Aorta (tissue), 5 donors: ENCODE measurements at places on chromosomes 3 and 15. TPM values are rescaled to one million over a fixed set of nuclear protein-coding genes. Genes with fewer than 3 reads are reported as not detected.

DNA sequence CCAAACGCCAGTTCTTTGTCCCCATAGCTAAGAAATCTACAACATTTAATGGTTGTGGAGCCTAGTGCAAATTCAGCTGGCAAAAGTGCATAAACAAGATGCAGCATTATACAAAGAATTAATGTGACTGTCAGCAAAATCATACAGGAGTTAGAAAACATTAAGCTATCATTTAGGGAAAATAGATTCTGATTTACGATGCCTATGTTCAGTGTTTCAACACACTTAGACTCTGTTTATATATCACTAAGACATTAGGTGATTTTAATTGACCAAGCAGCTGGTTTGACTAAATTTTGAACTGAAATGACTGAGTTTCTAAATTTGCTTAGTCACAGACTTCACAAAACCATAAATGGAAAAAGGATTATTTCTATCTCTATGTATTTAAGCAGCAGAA, 1076.8 kb downstream of the TBL1XR1 start:
- no peak for DNase-seq

GRCh38 chr15:89030311-89030710, 57.9 kb upstream of the ABHD2 start:
- no peak for DNase-seq

GRCh38 chr3:54905261-54905888, 22.5 kb downstream of the LRTM1 start:
- DNase-seq: no peak

- no peak for DNase-seq
These were observed 17.1 kb upstream of the SLC24A5 start for GRCh38 chr15:48103647-48104046.

GRCh38 chr15:33677238-33677830, 291.0 kb upstream of the CHRM5 start:
- no peak for DNase-seq

GRCh38 chr3:71721651-71722157, 3.5 kb downstream of the EIF4E3 start:
- DNase-seq: no peak

GRCh38 chr3:58837856-58838255, 171.3 kb upstream of the FAM3D start:
- no peak for DNase-seq

DNA sequence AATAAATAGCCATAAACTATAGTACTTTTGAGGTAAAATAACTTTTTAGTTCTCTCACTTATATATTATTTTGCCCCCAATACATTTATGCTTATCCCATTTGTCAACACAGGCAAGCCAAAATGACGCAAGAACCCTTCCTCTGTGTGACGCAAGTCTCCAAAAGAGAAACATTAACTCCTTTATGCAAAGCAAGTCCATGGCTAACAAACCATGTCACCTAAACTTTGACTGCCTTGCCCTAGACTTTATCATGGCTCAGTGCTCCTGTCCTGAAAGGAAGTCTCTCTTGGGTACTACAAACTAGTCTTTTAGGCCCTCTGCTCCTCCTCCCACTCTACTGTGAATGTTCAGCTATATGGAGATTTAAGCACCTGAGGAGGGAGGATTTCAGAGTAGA, 230.5 kb downstream of the UNC13C start:
- no peak for DNase-seq

DNA sequence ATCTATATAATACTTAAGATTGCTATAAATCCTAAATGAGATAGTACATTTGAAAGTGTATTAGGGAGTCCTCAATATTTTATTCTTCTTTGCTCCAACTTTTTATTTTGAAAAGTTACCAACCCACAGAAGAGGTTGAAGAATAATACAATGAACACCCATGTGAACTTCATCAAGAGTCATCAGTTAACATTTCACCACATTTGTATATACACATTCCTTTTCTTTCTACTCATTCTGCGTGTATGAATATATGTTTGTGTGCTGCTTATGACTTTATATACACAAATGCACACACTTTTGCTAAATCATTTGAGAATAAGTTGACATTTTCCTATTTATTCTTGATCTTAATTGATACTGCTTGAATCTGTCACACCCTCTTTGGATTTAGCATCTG, 193.3 kb upstream of the CGNL1 start:
- no peak for DNase-seq

- DNase-seq: no peak
These were observed 56.6 kb downstream of the SH3GL3 start for GRCh38 chr15:83503595-83504364.

DNA sequence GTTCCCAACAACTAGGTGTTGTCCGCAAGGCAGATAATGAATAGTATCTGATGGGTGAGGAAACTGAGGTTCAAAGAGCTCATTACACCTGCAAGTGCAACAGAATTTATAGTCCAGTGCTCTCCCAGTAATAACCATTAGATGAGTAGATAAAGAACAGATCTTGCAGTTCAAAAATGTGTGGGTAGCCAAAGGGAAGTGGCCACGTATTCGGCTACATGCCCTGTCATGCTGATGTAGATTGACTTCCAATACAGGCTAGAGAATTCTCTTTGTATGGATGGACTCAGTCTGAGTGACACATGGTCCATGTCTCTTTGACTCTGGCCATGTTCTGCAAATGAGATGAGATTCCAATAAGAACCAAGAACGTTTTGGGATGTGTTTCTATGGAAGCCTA, 187.9 kb upstream of the LPP start:
- no peak for DNase-seq

GRCh38 chr15:79970624-79971434, at the start of gene BCL2A1:
BCL2A1 (minus strand) TSS chr15:79971196; CDS start chr15:79971119, 77 bp downstream.
- no peak for DNase-seq

DNA sequence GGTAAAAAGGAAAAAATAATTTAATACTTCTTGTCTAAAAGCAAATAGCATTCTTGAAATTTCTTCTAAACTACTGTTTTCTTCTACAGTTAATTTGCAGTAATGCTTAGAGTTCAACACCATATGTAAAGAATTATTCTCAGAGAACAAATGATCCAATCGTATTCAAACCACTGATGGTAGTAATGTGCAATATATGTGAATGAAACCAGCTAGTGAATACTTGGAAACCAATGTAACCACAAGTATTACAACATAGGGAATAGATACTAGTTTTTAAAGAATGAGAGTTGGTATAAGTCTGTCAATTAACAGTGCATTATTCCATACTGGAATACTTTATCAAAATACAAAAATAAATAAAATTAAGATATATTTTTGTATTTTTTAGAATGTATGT, 850.0 kb downstream of the DIPK2A start:
- no peak for DNase-seq

DNA sequence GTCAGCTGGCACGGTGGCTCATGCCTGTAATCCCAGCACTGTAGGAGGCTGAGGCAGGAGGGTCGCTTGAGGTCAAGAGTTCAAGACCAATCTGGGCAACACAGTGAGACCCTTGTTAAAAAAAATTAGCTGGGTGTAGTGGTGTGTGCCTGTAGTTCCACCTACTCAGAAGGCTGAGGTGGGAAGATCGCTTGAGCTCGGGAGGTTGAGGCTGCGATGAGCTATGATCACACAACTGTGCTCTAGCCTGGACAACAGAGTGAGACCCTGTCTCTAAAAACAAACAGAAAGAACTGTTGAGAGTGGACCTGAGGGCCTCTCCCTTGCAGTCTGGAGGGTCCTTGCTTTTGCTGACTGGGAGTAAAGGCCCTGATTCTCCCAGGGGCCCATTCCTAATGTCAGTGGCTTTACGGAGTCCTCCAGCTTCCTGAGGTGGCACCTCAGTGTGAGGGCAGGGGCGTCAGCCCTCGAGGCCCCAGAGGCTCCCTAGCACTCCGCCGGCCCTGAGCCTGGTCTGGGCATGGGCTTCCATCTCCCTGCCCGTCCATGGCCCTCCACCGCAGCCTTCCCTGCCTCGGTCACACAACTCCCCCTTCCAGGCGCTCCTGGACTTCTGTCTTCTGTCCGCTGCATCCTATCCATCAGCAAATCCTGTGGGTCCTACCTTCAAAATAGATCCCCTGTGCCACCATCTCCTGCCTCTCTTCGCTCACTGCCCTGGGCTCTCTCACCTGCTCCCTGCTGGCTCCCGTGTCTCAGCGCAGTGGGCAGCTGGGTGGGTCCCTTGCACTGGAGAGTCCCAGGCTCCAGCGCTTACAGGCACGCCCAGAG, 19.0 kb downstream of the FBLN2 start:
- no peak for DNase-seq

- DNase-seq: no peak
These were observed 18.2 kb upstream of the ZBTB20 start for GRCh38 chr3:115165266-115165665.

DNA sequence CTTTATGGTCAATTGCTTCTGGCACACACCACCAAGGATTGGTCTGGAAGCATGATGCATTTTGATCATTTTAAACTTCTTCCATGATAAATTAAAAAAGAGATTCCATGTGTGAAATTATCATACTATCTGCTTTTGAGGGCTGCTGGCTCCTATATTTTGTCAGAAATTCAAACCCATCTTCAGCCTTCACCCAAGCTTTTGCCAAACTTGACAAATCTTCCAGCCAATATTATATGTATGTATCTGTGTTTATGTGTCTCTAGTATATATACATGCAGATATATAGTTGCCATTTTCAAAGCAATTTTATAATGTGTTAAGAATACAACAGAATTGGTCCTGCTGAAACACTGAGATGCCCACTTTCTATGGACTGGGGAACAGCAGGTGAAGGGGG, 275.7 kb downstream of the AGBL1 start:
- no peak for DNase-seq

DNA sequence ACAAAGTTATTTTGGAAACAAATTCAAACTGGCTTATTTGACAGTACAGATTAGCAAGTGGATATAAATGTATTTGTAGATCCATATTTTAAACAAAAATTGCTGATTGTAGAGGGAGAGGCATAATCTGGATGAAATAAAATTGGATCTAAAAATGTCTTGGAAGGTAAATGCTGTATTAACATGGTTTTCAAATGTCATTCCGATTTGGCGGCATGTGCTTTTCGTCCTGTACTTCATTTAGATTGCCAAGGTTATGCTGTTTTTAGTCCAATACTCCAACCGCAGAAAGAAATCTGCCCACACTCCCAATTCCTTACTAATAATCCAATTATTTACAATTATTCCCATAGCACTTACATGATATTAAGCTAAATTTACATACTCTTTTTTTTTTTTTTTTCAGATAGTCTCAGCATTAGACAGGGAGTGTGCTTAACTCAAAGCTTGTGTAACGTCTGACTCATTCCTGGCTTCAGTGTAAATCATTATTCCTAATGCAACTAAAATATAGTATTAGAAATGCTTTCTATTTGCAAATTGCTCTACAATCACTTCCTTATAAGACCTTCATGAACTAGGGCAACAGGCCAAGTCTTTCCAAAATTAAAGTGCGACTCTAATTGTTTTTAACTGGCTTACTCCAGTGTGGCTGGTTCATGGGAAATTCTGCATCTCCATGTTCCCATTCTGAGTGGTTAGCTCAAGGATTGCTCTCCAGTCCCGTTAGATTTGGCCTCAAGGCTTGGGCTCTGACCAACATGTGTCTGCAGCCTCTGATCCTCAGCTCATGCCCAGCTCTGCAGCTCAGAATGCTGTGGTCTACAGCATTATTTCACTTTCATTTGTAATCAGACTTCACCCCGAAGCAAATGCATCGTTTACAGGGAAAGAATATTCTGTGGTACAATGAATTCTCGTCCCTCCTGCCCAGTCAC, 103.9 kb downstream of the FBN1 start:
- DNase-seq: peak; percentile 53

GRCh38 chr3:52149021-52149420, 5.2 kb downstream of the POC1A start:
- peak; percentile 40 for DNase-seq

DNA sequence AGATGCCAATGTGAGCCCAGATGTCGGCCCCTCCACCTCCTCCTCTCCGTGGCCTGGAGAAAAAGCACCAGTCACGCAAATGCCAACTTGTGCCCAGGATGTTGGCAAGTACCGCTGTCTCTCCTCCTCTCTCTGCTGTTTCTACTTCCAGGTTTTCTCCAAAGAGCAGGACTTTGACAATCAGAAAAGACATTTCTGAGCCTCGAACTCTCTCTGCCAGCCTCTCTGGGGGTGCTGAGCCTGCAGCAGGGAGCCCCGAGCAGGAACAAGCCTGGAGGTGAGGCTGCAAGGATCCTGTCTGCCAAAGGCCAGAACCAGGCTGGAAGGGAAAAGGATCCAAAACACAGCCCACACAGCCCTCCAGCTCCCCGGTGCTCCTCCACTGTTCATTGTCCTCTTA, 89.7 kb downstream of the SEC22A start:
- DNase-seq: no peak

DNA sequence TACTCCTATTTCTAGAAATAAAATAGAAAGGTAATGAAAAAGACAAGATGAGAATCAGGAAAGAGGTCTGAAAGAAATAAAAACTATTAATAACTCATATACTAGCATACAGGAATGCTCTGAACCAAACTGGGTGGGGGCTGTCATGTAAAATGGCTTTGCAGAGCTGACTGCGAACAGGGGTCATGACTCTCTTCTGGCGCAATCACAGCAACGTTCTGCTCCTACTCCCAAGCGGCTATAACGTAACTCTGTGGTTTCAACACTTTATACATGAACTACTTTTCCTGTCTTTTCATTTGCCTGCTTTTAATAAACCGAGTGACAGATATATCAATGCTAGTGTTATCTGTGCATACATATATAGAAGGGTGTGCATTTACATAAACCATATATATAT, 116.7 kb downstream of the DLG1 start:
- no peak for DNase-seq

GRCh38 chr3:13543253-13543652, 5.7 kb upstream of the FBLN2 start:
- peak; percentile 89 for DNase-seq

- DNase-seq: no peak
These were observed 168.4 kb downstream of the PDE8A start for GRCh38 chr15:85150130-85150480.

GRCh38 chr3:42149975-42150374, 58.8 kb downstream of the TRAK1 start:
- no peak for DNase-seq

DNA sequence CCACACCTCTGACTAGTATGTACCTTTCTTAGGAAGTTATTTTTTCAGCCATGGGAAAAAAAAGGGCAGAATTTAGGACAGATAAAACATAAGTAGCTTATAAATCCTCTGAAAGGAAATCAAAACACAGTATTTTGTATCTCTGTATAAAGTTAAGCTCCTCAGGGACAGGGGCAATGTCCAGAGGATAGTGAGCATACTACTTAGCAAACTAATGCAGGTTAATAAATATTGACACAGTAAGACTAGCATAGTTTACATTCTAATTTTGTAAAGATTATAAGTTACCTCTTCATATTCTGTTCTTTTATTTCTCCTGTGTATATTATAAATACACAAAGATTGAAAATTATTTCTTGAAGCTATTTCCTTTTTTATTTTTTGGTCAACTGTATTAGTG, 2.1 kb downstream of the UBE3A start:
- no peak for DNase-seq

DPP8 gene
- polyA plus RNA-seq: 14.5 TPM

KLHL25 gene
- polyA plus RNA-seq: 4.9 TPM

COLQ gene
- polyA plus RNA-seq: 16.6 TPM

ANKRD34C gene
- polyA plus RNA-seq: not detected

STAB1 gene
- polyA plus RNA-seq: 54.2 TPM

ZFYVE19 gene
- 14.5 TPM for polyA plus RNA-seq

MNS1 gene
- polyA plus RNA-seq: 2.5 TPM

GABRG3 gene
- polyA plus RNA-seq: not detected

MORC1 gene
- polyA plus RNA-seq: not detected

CD96 gene
- polyA plus RNA-seq: 1.6 TPM

MEGF11 gene
- not detected for polyA plus RNA-seq

NUP210 gene
- 0.49 TPM for polyA plus RNA-seq

PCBP4 gene
- 124 TPM for polyA plus RNA-seq

ISLR2 gene
- polyA plus RNA-seq: 0.13 TPM
